ENCODE measurements at places on chromosomes 11 and 22. TPM values are rescaled to one million over a fixed set of nuclear protein-coding genes. Genes with fewer than 3 reads are reported as not detected.

DNA sequence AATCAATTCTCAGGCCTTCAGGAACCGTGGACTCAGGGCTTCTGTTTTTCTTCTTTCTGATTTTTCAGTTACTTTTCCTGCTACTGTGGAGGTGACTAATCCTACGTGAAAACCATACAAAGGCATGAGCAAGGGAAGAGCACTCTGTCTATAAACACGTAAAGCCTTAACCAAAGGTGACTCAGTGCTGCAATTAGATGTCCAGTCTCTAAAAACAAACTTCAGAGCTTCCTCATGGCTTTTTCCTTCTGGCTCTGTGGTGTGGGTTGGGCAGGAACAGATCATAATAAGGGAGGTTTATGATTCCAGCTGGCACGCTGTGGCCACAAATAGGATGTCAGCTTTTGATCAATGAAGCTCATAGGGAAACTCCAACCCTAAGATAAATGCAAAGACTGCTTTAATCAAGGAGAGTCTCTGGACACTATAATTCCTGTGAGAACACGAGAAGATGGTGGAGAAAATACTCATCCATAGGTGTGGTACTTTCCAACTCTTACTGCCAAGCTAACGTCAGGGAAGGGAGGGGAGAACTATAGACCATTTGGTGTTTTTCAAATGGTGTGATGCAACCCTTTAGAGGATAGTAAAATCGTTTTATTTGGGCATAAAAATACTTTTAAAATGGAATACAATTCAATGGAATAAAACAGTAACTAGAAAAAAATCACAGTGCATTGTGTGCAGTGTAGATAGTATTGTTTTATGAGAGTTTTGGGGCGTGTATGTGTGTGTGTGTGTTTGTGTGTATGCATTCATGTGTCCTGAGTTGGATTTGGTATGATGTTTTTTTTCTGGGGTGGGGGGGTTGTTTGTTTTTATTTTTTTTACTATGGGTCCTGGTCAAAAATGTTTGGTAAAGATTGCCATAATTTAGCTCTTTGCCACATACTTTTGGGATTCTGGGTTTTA, at the start of gene NXPE2:
Gene NXPE2, plus strand, starts transcription at position 403 of the 912 bp plus-strand sequence. Its CDS starts 49 bp downstream, at position 452.
- peak; percentile 73 for DNase-seq

GRCh38 chr11:116170526-116171120, 602.2 kb downstream of the BUD13 start:
- no peak for DNase-seq

DNA sequence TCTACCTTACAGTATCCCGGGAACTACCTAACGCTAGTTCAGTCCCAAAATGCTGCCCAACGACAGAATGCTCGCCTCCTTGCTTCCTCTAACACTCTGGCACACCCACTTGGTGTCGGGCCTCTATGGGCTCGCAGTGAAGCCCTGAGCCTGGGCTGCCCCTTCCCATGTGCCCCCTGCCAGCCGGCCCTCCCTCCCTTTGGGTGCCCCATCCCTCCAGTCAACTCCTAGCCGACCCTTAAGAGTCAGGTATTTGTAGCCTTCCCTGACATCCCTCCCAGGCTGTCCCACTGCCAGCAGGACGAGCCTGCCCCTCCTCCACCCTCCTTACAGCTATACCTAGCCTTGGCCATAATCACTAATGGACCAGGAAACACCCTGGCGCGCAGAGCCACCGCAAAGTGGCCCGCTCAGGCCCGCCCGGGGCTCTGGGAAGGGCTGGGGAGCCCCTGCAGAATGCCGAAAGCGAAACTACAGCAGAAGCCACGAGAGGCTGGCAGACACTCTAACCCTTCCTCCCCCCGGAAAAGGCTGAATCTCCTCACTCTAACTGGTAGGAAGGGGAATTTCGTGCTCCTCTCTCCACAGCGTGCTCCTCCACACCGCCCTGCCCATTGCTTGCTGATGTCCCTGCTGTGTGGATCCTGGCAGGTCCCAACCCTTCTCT, 8.2 kb downstream of the CBX7 start:
- peak; percentile 73 for DNase-seq

DNA sequence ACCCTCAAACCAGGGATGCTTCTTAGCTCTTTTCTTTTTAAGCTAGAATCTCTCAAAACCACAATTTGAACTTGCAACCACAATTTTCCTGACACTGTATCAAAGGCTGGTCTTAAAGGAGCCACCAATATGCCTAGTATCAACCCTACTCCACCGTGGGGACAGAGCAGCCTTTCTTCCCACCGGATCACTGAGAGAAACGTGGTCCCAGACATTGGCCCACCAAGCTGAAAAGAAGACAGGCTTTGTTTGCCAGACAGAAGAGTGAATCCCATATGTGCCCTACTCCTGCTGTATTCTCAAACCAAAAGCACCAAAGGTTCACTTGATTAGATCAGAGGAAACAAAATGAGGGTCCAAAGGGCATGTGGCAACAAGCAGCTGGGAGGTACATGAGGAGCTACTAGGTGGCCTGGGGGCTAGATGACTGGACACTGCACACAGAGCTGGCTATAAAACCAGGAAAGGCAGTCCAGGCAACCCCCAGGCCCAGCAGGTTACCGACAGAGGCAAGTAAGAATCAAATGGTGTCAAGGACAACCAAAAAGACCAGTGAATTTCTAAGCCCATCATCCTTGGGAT, 3.6 kb upstream of the VWCE start:
- DNase-seq = peak; percentile 19

GRCh38 chr22:35618427-35619223, 1.5 kb upstream of the MB start:
- no peak for DNase-seq

GRCh38 chr11:118908901-118909618, 16.7 kb downstream of the BCL9L start:
- peak; percentile 84 for DNase-seq

- DNase-seq = no peak
Measured at GRCh38 chr22:48340727-48341709, 1486.7 kb downstream of the BRD1 start.

DNA sequence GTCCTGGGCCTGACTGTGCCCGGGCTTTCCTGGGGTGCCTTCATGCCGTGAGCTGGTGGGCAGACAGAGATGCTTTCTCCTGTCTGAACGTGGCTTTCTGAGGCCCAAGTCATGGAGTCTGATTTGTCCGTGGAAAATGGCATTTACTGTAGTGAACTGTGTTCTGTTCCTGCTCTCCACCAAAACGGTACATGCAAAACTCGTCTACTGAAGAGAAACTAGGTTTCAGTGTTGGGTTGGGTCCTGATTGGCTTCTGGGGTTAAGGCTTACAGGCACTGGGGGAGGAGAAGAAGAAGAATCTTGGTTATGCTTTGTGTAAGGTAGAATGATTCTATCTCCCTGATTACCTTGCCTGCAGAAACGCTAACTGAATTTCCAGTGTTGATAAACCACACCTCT, 541.7 kb downstream of the NTM start:
- no peak for DNase-seq

- DNase-seq = no peak
Measured at GRCh38 chr11:40393511-40393910, 1065.9 kb downstream of the LRRC4C start.

DNA sequence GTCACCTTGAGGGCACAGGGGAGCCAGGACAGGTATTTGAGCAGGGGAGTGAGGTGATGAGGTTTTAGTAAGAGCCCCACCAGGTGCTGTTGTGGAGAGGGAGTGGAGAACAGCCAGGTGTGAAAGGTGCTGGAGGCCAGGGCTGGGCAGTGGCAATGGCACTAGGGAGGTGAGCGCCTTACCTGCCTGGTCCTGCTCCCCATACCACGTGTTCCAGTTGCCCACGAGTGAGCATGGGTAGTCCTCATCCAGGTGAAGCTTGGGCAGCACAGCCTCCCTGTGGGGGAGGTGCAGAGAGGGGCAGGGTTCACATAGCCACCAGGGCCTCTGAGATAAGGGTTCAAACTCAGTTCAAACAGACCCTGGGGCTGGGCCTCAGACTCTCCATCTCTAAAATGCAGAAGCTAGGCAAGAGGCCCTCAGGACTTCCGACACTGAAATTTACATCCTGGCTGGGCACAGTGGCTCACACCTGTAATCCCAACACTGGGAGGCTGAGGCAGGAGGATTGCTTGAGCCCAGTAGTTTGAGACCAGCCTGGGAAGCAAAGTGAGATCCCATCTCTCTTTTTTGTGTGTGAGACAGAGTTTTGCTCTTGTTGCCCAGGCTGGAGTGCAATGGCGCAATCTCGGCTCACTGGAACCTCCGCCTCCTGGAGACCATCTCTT, 11.8 kb downstream of the NIPSNAP1 start:
- DNase-seq = no peak

Gene PRG3
- not detected for polyA plus RNA-seq

Gene ACER3
- polyA plus RNA-seq = 9.1 TPM

Gene LRRC74B
- not detected for polyA plus RNA-seq

Gene TSG101
- polyA plus RNA-seq = 138 TPM

Gene OR2AT4
- not detected for polyA plus RNA-seq

Gene OR4D5
- polyA plus RNA-seq = not detected
